ENCODE measurements at places on chromosomes 6 and 20.
A peak's percentile ranks its signal among the peaks of the same experiment; 100 is the strongest.

DNA sequence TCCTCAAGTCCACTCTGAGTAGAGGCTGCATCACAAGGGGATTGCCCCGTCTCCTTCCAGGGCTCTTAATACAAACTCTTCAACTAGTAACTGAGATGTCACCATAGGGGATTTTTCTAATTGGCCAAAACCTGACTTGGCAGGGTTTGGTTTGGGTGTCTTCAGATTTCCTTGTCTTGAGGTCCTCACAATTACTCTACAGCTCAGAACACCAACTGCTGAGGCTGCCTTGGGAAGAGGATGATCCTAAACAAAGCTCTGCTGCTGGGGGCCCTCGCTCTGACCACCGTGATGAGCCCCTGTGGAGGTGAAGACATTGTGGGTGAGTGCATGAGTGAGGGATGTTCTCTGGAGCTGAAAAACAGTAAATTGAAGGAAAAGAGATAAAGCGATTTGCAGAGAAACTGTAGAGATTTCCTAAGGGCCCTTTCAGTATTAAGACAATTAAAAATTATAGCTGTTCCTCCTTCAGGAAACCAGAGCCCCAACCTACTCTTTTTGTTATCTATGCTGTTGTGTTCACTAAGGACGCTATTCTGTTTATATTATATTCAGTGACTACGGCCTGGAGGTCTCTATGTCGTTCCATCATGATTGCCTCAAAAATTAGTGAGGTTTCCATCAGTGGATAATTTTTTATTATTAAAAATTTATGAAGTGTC is at the start of gene HLA-DQA1:
Gene HLA-DQA1, plus strand, starts transcription at position 188 of the 662 bp plus-strand sequence. Its CDS starts 53 bp downstream, at position 241.
- DNase-seq, result no peak

GRCh38 chr6:100101644-100102043 is 107.6 kb upstream of the MCHR2 start:
- no peak for DNase-seq

GRCh38 chr20:52766645-52767435 is 205.3 kb upstream of the TSHZ2 start:
- DNase-seq, result no peak

GRCh38 chr6:72940265-72940664 is 285.0 kb downstream of the KHDC1L start:
- DNase-seq, result no peak

- DNase-seq, result no peak
Measured at GRCh38 chr6:36603222-36604089, 9.3 kb downstream of the SRSF3 start.

GRCh38 chr6:79778816-79779215 is 147.7 kb downstream of the SH3BGRL2 start:
- peak; percentile 14 for DNase-seq

- no peak for DNase-seq
Measured at GRCh38 chr6:78942446-78942845, 75.1 kb downstream of the IRAK1BP1 start.

GRCh38 chr20:44572551-44573500 is 9.6 kb upstream of the PKIG start:
- DNase-seq, result no peak

DNA sequence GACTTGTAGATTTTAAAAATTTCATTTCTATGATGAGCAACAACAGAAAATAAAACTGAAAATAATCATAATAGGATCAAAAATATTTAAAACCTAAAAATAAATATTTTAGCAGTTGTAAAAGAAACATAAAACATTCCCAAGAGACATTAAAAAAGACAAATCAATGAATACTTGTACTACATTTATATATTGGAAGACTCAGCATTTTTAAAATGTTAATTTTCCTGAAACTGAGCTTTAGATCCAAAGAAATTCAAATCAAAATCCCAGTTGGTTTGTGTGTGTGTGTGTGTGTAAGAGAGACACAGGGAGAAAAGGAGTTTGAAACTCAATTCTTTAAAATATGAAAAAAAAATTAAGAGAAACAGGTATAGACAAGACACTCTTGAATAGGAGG is 38.7 kb upstream of the DSE start:
- DNase-seq, result no peak

GRCh38 chr20:33936656-33937055 is 57.1 kb upstream of the RALY start:
- DNase-seq, result no peak

GRCh38 chr20:13265941-13266340 is 44.9 kb downstream of the ISM1 start:
- DNase-seq, result no peak

- DNase-seq, result no peak
Measured at GRCh38 chr6:31888276-31889258, 8.9 kb downstream of the EHMT2 start.

GRCh38 chr6:16043171-16044135 is 85.4 kb upstream of the MYLIP start:
- no peak for DNase-seq

All from NCI-H345 (cell line).